ENCODE measurements at places on chromosomes 13 and 19.
A peak's percentile ranks its signal among the peaks of the same experiment; 100 is the strongest.

- peak; percentile 85 for DNase-seq
Observed at GRCh38 chr19:17333611-17334413, 843 bp downstream of the ANO8 start.

DNA sequence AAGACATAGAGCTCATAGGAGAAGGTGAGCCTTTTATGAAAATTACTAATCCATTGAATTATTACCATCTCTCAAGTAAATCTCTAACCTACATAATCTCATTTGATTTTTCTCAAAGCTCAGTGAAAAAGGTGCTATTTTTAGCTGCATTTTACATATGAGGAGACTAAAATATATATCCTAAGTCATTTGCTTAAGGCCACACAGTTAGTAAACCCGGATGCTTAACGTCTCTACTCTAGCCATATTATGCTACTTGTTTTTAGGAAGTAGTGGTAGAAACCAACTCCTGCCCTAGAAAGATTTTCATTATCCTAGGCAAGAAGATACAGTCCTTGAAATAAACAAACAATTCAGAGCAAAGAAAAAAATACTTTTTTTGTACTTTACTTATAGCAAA lies 108.9 kb downstream of the RBM26 start:
- DNase-seq = no peak

DNA sequence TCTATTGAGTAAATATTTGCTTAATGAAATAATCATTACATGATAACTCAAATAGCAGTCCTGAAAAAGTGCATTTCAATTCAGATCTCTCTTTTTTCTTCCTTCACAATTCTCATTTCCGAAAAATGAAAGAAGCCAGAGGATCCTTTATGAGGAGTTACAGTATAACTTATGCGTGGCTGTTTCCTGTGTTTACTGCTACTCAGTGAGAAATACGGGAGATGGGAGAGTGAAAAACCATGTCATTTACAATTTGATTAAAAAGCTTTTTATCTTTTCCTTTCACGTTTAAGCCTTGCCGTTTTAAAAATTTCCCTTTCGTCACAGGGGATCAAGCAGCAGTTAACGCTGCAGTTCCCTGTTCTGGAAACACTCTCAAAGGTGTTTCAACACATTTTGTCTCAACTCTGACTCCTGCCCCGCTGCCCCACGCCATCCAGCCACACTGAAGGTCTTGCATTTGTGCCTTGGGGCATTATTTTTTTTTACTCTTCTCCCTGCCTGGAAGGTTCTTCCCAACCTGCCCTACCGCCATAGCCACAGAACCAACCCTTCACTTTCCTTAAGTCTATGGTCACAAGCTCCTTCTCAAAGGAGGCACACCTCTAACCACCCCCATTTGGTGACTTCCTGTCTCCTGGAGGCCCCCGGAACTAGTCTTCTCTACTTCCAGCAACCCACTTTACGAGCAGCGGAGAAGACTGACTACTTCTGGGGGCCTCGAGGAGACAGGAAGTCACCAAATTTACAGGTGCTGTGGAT lies 17.0 kb downstream of the KL start:
- peak; percentile 50 for DNase-seq

- DNase-seq = no peak
Observed at GRCh38 chr13:44106266-44107152, 226.8 kb downstream of the LACC1 start.

GRCh38 chr13:64074971-64075474 lies 2659.4 kb upstream of the PCDH20 start:
- no peak for DNase-seq

DNA sequence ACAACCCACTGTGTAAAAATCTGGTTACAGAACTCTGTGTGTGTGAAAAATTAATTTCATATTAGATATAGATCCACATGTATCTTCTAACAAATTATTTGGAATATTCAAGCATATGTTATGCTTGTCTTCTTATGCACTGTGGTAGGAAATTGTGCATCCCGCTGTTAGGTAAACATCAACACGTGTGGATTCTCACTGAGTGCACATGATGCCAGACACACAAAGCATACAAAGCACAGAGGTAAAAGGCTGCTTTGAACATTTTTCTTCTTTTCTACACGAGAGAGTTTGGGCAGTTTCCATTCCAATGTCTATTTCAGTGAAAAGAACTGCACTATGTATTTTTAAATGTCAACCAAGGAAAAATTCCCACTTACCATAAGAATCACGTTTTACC lies 354.9 kb downstream of the PCDH9 start:
- no peak for DNase-seq

DNA sequence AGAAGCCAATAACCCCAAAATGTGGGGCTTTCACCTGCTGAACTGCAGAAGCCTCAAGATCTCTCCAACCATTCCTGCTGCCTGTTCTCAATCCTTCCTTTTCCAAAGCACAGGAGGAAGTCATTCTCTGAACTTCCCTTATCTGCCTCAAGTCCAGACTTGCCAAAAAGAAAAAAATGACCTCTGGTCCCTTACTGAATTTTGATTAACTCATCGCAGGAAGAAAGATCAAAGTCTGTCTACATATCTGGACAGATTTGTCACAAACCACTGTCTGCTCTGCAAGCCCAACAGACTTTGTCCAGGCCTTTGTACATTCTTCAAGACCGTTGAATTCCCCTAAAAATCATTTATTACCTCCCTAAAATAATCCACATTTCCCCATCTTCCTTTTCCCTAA lies 126.5 kb upstream of the NBEA start:
- no peak for DNase-seq

GRCh38 chr19:35781650-35782049 lies 6.3 kb downstream of the ARHGAP33 start:
- DNase-seq = no peak

GRCh38 chr19:45497791-45498190 lies 452 bp upstream of the PPM1N start:
- DNase-seq = no peak

DNA sequence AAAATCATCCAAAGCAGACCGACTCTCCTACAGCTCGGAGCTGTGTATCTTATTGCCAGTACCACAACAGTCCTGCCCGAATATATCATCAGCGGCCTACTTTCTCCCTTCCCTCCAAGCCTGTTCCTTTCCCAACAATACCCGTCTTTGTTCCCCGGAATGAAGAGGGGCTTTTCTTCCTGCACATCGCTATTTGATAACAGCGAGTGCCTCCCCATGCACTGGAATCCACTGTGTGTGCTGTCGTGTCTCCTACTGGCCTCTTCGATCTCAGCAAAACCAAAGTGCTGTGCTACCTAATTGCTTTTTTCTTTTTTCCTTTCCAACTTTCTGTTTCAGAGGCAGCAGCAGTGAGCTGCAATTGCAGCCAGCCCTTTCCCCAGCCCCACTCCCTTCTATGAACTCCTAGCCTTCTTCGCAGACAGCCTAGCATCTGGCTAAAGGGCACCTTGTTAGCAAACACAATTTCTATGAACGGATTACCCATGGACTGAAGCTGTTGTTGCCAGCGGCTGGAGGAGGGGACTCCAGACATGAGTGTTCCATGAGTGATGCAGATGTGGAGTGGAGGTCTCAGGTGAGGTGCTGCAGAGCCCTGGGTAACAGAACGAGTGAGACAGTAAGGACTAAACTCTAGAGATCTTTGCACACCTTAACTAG lies 43.4 kb downstream of the EFNB2 start:
- no peak for DNase-seq

DNA sequence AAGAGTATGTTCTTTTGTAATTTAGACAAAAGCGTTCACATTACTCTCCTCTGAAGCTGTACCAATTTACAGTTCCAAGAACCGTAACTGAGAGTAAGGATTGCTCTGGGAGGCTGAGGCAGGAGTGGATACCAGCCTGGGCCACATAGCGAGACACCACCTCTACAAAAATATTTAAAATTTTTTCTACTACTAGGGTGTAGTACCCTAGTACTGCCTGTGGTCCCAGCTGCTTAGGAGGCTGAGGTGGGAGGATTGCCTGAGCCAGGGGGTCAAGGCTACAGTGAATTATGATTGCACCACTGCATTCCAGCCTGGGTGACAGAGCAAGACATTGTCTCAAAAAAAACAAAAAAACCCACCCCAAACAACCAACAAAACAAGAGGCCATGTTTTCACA lies 12.1 kb upstream of the CYP2A6 start:
- DNase-seq = no peak

GRCh38 chr13:38849315-38849714 lies 141.3 kb downstream of the STOML3 start:
- DNase-seq = no peak

DNA sequence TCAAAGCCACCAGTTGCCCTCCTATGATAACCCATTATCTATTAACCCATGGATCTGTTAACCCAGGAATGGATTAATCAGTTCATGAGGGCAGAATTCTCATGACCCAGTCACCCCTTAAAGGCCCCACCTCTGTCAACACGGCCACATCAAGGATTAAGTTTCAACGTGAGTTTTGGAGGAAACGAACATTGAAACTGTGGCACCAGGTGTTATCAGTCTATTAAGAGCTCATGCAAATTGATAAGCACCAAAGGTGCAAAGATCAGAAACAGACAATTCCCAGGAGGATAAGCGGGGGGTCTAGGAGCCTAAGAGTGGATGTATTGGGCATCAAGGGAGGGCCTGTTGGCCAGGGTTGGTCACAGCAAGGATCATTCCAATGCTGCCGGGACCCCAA lies 19.9 kb upstream of the ELAVL1 start:
- no peak for DNase-seq

DNA sequence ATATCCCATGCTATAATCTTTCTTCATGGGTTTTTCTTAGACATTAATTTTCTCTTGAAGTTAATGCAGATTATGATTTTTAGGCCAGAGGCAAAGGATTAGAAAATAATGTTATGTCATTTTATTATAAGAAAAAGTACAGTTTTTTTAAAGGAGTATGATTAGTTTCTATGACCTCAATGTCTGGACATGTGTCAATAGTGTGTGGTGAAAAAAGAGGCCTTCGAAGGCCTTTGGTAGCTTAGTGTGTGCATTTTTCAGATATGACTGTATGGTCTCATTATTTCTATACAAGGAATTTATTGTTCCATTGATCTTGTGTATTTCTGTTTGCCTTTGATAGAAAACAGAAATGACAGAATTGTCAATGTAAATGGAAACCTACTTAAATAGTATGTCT lies 195.6 kb downstream of the GPC5 start:
- no peak for DNase-seq

DNA sequence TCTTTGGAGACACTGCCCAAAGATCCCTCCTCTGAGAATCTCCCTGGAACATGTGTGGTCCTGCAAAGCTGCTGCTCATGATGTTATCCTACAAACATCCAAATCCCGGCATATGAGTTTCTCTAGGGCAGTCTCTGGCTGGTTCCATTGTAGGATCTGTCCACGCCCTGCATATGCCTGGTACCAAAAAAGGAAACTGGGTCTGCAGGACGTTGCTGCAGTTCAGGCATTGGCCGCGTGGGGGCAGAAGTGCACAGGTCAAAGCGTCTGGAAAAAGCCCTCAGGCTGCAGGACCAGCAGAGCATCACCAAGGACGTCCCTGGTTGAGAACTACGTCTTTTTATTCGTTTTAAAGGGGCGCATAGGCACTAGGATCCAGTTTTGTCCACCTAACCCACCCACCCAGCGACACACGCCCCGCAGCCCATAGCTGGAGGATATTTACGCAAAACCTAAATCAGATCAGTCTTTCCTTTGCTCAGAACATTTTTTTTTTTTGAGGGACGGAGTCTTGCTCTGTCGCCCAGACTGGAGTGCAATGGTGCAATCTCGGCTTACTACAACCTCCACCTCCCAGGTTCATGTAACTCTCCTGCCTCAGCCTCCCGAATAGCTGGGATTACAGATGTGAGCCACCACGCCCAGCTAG lies 12.9 kb upstream of the ZNF564 start:
- DNase-seq = peak; percentile 90

- no peak for DNase-seq
Observed at GRCh38 chr13:79998381-79998880, 342.5 kb downstream of the SPRY2 start.

GRCh38 chr13:113534236-113534860 lies 43.8 kb upstream of the DCUN1D2 start:
- DNase-seq = no peak

DNA sequence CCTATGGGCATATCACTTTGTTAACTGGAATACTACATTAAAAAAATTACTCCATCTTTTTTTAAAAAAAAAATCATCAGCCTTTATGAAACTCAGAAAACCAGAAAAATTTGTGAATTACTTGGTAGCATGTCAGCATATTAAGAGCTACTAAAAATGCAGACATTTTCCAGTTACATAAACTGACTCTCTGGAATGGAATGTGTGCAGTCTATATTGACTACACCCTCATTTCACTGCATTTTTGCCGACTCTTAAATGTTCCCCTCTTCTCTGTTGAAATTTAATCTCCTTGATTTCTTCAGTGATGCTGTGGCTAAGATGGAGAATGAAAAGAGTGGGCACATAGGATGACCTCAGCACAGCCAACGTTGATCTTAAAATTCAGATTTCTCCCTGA lies 393.8 kb downstream of the ITGBL1 start:
- DNase-seq = no peak

DNA sequence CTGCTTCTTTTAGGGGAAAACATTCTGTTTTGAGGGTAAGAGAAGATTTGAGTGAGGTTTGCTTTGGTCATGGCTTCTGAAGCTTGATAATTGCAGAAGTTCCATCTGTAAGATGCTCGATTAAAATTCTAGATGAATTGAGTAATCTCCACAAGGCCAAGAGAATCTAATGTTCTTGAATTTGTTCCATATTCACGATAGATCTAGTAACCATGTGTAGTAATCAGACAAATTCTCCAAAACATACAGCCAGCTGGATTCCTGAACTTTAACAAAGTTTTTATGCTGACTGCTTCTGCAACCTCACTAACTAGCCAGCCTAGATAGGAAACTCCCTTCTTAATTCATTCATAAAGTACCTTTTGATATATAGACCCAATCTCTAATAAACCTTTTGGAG lies 92.7 kb downstream of the COL4A2 start:
- no peak for DNase-seq

- DNase-seq = no peak
Observed at GRCh38 chr13:36131222-36131930, at the start of gene DCLK1. Gene DCLK1 (minus strand): TSS chr13:36131382.

DNA sequence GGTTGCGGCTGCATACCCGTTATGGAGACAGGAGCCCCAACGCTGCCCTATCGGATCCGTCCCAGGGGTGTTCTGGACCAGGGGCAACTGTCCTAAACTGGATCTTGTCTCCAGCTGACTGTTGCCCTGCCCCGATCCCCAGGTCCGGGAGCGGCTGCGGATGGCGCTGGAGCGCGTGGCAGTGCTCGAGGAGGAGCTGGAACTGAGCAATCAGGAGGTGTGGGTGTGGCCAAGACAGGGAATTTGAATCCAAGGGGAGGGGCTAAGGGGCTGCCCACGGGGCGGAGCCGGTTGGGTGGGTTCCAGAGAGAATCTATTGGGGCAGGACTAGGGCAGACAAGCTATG lies 9.9 kb downstream of the PPFIA3 start:
- DNase-seq = no peak
